ENCODE measurements at places on chromosomes 2 and 18. TPM values are rescaled to one million over a fixed set of nuclear protein-coding genes. Genes with fewer than 3 reads are reported as not detected.

Gene EFEMP1
- total RNA-seq, result 3.7 TPM

- DNase-seq, result no peak
These were observed 377.1 kb upstream of the HS6ST1 start for GRCh38 chr2:128695646-128696220.

Gene CNDP1
- total RNA-seq, result not detected

DNA sequence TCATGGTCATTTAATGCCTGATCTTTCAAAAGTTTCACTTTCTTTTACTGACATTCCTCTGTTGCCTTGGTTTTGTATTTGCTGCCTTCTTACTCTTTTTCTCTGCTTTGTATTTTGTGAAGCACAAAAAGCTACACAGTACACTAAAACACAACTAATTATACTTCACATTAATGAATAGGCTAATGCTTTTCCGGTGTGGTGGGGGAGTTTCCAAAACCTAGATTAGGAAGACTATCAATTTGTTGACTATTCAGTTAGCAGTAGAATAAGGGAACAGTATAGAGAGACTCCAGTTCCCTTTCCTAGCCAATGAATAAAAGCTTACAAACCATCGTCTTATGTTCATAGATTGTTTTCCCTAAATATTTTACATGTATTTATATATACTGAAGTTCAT is 468.3 kb downstream of the SPAG16 start:
- no peak for DNase-seq

DNA sequence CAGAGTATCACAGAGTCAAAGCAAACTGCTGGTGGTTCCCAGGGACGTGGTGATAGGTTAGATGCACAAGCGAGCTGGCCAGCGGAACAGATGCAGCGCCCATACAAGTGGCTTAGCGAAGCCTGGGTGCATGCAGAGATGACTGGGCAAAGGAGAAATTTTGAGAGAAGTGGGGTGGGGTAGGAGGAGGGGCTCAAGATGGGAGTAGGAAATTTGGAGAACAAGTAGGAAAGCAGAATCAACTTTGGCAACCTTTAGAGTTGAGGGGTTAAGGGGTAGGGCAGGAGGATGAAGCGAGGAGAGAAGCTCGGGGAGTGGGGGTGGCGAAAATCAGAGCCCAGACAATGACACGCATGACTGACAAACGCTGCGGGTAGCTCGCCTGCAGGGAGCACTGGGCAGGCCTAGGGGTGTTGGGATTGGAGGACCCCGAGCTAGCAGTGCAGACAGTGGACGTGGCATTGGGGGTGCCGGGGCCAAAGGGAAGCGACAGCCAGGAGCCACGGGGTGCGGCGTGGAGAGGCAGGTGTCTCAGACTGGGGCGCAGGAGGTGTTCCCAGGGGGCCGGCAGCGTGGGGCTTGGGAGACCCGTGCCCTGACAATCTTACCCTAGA is 431 bp downstream of the FAM98A start:
- DNase-seq, result peak; percentile 58

Gene EPAS1
- 12.3 TPM for total RNA-seq

- DNase-seq, result peak; percentile 62
These were observed 494.9 kb downstream of the NYAP2 start for GRCh38 chr2:225894236-225894980.

- DNase-seq, result no peak
These were observed 135.3 kb downstream of the C1D start for GRCh38 chr2:67927501-67927900.

Gene KLHL14
- total RNA-seq, result not detected

Gene GALNT5
- 10.6 TPM for total RNA-seq

DNA sequence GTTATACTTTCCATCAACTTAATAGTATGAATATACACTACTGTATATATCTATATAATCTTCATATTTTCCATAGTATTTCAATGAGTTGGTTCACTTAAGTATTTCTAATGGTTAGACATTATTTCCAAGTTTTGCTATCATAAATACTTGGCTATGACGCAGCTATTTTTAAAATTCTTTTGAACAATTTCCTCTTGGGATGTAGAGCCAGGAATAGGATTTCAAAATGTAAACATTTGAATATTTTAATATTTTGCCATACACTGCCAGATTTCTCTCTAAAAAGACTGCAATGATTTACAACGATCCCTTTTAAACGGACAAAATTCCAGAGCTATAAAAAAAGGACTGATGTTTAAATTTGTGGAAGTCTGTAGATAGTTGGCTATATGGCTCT is 95.6 kb downstream of the NUP35 start:
- no peak for DNase-seq

Gene GKN2
- not detected for total RNA-seq

DNA sequence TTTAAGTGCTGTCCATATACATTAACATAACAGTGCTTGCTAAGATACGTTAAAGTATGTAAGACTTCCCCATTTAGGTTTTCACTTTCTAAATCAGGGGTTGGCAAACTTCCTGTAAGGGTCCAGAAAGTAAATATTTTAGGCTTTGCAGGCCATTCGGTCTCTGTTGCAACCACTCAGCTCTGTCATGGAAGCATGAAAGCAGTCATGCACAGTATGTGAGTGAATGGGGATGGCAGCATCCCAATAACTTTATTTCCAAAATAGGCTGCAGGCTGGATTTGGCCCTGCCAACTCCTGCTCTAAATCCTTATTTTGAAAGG is 128.7 kb downstream of the PLA2R1 start:
- no peak for DNase-seq

DNA sequence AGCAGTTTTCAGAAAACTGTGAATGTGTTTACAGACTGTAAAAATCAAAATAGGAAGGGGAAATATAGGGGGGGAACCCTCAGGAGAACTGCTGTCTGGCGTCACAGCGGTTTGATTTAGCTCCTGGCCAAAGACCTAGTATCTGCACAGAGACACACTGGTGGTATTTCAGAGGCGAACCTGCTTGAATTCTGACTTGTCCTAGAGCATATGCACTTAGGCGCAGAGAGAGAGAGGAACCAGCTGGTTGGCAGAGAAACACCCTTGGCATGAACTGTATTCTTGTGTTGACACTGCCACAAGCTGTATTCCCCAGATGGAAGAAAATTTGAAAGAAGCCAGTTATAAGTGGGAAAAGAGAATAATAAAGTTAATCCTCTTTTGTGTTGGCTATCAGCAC is 506.5 kb upstream of the NRP2 start:
- no peak for DNase-seq

DNA sequence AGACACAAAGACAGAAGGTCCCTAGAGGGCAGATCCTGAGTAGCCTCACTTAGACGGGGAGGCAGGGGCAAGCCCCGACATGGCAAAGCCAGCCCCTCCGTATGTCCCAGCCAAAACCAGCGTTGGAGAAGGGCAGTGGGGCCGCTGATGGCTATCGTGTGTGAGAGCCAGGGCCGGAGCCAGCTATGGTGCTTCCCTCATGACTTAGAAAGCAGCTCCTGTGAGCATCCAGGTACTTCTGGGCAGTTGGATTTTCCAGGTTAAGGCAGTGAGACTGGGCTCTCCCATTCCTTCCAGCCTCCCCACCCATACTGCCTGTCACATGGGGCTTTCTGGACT is 31.2 kb upstream of the ROCK2 start:
- no peak for DNase-seq

Gene TMEM198
- 2.3 TPM for total RNA-seq

Gene ANKAR
- 5.6 TPM for total RNA-seq

Gene SCG2
- total RNA-seq, result 79.7 TPM

DNA sequence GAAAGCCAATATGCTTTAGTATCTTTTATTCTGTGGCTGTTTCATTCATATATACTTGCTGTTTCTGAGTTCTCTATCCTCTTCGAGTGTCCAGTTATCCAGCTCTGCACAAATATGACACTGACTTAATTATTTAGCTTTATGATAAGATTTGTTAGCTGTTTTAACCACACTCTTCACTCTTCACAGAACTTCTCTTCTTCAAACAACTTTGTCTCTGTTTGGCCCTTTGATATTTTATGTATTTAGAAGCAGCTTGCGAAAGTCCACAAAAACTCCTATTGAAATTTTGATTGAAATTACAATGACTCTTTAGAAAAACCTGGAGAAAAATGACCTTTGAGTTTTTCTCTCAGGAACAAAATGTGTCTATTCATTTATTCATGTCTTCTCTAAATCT is 407.0 kb downstream of the CPS1 start:
- DNase-seq, result no peak

Gene DNAH6
- total RNA-seq, result 0.10 TPM

- no peak for DNase-seq
These were observed 41.9 kb downstream of the BMPR2 start for GRCh38 chr2:202418027-202418426.

GRCh38 chr2:152448606-152449005 is 113.6 kb downstream of the FMNL2 start:
- DNase-seq, result no peak

DNA sequence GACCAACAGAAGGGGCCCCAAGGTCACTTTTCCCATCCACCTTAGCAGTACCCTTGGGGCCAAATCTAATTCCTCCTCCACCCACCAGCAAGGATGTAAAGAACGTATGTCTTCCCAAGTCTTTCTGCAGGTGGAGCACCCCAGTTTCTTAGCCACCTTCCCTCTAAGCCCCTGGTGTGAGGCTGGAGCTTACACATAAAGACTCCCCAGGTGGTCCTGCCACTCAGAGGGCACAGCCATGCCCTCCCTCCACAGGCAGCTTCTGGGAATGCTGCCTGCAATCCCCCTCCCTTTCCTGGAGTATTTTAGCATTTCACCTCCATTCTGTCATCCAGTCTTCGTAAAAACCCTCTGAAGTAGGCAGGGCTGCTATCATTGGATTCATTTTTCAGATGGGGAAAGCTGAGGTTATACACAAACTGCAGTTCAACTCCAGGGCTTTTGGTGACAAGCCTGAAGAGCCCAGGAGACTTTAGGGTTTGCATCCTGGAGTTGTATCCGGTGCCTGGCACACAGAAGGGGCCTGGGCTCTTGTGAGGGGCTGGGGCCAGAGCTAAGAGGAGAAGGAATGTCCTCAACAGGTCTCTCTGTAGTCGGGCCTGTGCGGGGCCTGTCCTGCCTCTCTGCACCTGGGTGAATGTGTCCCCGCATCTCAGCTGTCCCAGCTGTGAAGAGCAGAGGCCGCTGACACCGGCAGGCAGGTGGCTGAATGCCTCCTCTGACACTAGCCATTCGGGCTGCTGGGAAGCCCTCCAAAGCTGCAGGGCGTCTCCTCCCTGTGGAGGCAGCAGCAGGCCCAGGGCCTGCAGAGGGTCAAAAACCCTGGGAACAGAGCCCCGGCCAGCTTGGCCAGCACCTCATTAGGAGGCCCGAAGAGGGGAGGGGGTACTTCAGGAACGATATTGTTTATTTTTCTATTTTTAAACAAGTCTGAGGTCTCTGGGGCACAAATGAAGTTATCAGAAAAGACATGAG is 27.6 kb downstream of the CIB4 start:
- no peak for DNase-seq

DNA sequence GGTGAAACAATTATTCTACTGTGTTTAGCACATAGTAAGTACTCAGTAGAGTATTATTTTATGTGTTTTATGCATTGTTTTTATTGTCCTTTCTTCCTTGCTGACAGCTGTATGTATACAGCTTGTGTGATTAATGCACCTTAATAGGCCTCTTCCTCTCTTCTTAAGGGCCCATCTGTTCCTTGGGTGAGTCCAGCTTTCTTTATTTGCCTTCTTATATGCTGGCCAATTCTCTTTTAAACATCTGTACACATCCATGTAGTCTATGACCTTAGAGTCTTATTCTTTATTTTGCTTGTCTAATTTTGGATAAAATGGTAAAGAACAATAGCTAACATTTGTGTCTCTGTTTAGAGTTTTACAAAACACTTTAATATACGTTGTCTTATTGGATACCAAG is 333.7 kb upstream of the MEIS1 start:
- DNase-seq, result no peak

DNA sequence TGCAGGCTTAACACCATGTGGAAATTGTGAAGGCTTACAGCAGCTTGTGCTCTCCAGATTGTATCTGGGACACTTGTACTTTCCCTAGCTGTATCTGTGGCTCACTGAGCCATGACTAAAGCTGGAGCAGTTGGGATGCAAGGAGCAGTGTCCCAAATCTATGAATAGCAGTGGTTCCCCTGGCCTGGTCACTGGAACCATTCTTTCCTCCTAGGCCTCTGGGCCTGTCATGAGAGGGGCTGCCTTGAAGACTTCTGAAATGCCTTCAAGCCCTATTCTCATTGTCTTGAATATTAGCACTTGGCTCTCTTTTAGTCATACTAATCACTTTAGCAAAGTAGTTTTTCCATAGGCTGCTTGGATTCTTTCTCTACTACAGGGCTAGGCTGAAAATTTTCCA is 186.8 kb upstream of the LRATD1 start:
- no peak for DNase-seq
